ENCODE measurements at places on chromosomes 6 and 20.

DNA sequence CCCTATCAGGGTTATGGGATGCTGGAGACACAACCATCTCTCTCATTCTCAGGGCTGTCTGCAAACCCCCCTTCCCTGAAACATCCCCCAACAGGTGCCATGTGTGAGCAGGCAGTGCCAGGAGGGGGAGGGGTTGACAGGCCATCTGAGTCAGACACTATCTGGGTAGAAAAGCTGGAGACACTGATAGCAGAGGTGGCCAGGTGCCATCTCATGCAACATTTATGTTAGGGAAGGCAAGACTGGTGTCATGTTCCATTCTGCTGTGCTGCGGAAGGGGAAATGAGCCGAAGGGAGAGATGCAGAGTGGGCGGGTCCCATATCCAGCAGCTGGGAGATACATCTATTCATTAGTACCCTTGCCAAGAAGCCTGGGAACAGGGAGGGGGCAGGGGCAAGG, 3.5 kb downstream of the LHFPL5 start:
- no peak for DNase-seq

GRCh38 chr6:16816891-16817290, 55.6 kb upstream of the ATXN1 start:
- DNase-seq = no peak

- DNase-seq = peak; percentile 63
These were observed 38.6 kb upstream of the GGTLC1 start for GRCh38 chr20:24027229-24027628.

- no peak for DNase-seq
These were observed 111.2 kb downstream of the TAF4 start for GRCh38 chr20:61954276-61955021.

DNA sequence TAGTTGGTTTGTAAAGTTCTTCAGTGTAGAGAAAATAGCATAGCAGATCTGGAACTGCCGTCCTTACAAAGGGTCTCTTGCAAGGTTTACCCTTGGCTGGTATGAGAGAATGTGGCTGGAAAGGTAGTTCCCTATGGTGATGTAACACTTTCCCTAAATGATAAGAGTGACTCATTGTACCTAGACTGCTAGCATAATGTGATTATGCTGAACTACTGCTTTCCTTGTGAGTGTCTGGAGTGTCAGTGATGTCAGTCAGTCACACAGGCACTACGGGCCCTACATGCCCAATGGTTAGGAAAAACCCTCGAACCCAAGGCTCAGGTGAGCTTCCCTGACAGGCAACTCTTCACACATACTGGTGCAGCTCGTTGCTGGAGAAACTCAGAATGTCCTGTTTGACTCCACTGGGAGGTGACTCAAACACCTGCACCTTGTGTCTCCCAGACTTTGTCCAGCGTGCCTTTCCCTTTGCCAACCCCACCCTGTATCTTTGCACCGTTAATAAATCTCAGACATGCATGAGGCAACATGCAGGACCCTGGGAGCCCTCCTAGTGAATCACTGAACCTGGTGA, 28.4 kb upstream of the LY86 start:
- no peak for DNase-seq

GRCh38 chr6:166927935-166928643, 28.3 kb downstream of the RNASET2 start:
- no peak for DNase-seq

DNA sequence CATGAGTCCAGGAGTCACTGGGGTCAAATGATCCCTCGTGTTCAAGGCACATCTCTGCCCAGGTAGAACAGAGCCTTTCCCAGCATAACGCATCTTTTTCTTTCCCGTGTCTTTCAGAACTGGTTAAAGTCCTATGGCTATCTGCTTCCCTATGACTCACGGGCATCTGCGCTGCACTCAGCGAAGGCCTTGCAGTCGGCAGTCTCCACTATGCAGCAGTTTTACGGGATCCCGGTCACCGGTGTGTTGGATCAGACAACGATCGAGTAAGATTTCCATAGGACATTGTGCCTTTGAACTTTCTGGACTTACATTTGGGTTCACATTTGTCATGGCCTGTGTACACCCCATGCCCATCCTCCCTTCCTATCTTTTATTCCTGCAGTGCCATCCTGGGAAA, 20.2 kb downstream of the MMP24 start:
- no peak for DNase-seq

- no peak for DNase-seq
These were observed 454.5 kb upstream of the CITED2 start for GRCh38 chr6:139828751-139829519.

DNA sequence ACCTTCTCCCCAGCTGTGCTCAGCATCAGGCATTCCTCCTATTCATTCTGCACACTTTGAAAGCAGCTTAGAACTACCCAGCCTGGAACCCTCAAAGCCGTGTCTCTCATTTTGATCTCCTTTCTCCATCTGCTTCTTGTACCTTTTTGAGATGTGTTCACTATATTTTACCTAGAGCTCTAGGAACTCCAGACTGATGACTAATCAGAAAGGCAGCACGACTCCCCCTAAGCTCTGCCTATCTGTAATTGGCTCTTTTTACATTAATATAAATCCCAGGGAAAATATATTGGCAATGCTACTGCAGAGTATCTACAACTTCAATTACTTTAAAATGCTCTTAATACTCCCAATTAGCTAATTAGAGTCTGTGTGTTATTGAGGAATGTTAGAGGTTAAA, 671.5 kb downstream of the CBLN4 start:
- DNase-seq = no peak

- no peak for DNase-seq
These were observed 139.3 kb downstream of the CD164 start for GRCh38 chr6:109242925-109243324.

DNA sequence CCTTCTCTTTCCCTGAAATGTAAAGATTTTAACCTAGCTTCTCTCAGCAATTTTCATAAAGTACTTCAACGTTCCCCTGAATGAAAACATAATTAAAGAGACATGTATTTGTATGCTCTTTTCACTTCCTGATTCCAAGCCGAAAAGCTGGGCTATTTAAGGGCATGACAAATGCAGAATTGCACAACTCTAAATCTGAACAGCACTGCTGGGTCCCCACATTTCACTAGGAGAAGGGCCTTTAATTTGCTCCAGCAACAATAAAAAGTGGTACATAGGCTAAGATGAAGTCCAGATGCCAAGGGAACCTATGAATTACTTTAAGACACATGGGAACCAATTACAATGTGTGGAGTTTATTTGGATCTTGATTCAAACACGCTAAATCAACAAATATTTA, 42.0 kb downstream of the IRAK1BP1 start:
- no peak for DNase-seq

- DNase-seq = no peak
These were observed 100.7 kb upstream of the CARMIL1 start for GRCh38 chr6:25178336-25179035.

- DNase-seq = no peak
These were observed 88.8 kb upstream of the AHI1 start for GRCh38 chr6:135586388-135586787.

- DNase-seq = no peak
These were observed 302.0 kb upstream of the PLCB4 start for GRCh38 chr20:8766868-8767390.

GRCh38 chr6:56515081-56515905, 127.4 kb downstream of the DST start:
- no peak for DNase-seq

- no peak for DNase-seq
These were observed 10.7 kb downstream of the NR2E1 start for GRCh38 chr6:108176281-108177089.

DNA sequence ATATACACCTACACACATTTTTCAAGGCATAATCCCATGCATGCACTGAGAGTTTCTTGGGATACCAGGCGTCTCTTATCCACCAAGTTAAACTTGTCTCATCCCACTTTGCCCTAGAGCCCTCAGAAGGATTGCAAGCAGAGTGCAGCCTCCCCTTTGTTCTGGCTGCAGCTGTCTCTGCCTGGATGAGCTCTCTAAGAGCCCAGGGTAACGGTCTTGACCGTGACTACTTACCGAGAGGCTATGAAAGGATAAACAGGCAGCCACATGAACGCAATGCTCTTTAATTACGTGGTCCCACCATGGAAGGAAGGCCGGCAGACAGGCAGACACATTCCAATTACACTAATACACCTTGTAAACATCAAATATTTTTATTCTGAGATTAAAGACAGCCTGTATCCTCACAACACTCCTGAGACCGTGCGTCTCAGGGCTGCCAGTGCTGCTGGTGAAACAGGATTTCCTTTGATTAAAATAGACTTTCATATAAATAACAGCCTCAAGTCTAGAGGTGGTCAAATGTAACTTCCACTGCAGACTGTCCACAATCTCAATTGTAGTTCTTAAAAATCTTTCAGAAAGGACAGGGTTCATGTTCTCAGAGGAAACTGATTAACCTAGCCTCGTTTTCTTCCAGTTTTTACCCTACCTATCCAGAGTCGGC, 210.0 kb upstream of the PRDM1 start:
- DNase-seq = no peak

- DNase-seq = no peak
These were observed 1.3 kb downstream of the PLCG1 start for GRCh38 chr20:41138475-41139226.

DNA sequence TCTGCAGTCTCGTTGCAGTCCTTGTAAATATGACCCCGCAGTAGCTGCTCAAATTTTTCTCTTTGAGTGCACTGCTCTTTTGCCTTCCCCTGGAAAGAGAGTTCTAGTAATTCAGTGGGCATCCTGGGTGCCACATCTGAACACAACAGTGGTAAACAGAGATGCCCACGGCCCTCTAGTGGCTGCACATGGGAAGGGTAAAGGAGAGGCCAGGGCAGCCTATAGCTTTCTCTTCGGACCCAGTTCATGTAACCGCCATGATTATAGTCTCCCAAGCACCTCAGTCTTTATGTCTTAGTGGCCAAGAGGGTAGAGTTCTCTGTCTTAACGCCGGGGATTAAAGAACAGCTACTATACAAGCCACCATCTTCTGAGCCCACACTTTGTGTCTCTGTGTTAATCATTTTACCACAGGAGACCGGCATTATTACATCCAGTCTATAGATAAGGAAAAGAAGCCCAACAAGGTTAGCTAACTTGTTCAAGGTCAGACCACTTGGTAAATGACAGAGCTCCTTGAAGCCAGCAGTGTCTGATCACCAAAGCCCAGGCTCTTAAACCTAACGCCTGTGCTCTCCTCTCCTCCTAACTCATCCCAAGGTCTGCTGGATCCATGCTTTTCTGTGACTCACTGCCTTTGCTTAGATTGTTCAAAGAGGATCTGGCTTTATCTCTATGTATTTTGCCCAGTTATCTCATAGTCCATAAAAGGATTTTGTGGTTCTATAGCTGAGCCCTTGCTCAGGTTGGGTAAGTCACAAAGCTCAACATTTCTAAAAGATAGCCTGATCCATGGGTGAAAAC, 81.8 kb downstream of the ISM1 start:
- DNase-seq = peak; percentile 32

GRCh38 chr6:57108691-57109090, 18.7 kb downstream of the ZNF451 start:
- DNase-seq = no peak

- DNase-seq = no peak
These were observed 47.6 kb downstream of the CHD6 start for GRCh38 chr20:41570557-41570956.

- no peak for DNase-seq
These were observed 343.8 kb upstream of the MMS22L start for GRCh38 chr6:97626671-97627441.

GRCh38 chr20:46987001-46987400, 92.4 kb downstream of the EYA2 start:
- DNase-seq = no peak

DNA sequence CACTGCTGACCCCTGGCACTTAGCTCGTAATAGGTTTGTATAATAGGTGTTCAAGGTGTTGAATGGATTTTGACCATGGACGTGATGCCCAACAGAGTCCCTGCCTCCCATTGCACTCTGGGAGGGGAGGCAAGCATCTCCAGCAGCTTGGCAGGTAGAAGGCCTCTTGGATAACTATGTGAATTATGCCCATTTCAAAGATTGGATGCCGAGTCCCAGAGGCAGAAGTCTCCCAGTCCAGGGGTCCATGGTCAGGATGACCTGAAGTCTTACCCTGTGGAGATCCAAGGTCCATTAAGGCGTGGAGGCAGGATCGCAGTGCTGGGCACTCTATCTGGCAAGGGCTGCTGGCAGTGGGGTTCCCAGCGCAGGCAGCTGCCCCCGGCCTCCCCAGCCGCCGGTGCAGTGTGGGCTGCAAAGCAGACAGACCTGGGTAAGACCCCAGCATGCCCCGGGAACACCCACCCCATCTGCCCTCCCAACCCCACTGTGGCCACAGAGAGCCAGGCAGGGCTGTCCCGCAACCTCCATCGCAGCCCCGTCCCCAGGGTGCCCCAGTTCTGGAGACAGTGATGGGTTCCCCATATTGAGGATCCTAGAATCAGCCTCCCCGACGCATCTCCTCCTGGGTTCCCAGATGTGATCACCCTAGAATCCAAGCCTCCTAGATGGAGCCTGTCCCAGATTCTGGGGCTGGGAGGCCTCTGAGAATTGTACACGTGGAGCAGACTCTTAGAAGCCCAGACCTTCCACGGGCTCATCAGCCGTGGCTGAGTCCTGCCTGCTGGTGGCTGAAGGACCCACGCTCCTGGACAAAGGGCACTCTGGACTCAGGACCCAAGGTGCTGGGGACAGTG, 44.6 kb downstream of the APCDD1L start:
- DNase-seq = no peak

DNA sequence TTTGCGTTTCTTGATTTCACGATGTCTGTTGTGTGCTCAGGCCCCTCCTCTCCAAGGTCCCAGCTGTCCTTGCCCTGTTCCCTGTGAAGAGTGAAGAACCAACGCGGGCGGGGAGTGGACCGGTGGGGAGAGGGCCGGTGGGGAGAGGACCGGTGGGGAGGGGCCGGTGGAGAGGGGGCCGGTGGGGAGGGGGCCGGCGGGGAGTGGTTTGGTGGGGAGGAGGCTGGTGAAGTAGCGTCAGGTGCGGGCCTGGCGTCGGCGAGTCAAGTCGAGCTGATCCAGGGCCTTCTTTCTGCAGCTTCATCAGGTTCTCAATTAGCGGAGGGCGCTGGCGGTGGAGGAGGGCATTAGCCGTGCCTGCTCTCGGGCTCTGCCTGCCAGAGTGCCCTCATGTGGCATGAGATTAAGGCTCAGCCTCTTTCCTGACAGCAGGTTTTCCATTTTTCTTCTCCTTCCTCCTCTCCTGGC, 21.2 kb upstream of the BHLHE23 start:
- no peak for DNase-seq
